A172 (cell line): ENCODE measurements at places on chromosomes 6 and 20. TPM values are rescaled to one million over a fixed set of nuclear protein-coding genes. Genes with fewer than 3 reads are reported as not detected.

Gene BLCAP
- total RNA-seq: 32.0 and 32.3 TPM in 2 replicates

Gene PTCRA
- not detected in 2 replicates for total RNA-seq

GRCh38 chr6:25112322-25112773 lies 166.8 kb upstream of the CARMIL1 start:
- no peak for DNase-seq

DNA sequence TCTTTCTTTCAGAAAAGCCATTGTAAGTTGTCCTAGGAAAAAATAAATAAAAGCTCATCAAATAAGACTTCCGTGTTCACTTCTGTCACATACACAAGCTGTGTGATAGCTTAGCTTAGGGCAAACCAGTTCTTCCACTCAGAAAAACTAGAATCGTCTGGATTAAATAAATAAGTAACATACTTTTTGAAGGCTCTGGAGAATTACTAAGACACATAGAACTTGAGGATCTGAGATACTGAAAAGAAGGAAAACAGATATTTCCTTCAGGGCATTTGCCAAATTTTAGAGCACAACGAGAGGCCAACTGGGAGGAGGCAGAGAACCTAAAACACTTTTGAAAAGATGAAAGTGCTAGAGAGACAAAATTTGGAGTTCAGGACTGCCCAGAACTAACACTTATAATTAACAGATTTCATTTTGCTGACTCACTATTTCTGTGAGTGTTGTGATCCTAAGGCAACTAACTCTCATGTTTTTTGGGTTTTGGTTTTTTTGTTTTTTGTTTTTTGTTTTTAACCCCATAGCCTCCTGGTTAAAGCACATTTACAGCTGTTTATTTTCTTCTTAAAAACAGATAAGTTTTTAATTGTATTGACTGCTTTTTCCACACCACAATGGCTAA lies 38.7 kb upstream of the THEMIS start:
- DNase-seq: no peak

DNA sequence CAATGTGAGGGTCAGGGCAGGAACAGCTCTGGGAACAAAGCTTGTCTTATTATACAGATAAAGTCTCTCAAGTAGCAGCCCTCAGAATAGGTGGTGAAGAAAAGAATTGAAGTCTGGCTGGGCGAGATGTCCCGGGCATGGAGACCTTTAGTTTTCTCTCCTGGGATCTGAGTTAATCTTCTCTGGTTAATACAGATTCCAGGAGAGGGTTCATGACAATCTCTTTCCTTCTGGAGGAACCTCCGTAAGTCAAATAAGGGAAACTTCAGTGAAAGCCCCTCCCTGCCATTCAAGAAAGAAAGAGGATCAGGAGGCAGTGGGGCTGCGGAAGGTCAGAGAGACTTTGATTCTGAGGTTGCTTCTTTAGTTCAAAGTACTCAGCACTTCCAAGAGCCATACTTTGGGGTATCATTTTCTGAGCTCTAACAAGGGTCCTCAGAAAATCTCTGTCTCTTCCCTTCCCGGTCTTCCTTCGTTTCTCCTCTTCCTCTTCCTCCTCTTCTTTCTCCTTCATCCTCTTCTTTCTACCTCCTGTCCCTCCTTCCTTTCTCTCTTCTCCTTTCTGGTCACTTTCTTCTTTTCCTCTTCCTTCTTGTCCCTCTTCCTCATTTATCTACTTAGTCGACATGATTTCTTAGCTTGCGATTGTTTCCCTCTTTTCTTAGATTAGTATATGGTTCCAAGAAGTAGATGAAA lies 4.6 kb upstream of the ZNF184 start:
- DNase-seq: peak; percentile 0

DNA sequence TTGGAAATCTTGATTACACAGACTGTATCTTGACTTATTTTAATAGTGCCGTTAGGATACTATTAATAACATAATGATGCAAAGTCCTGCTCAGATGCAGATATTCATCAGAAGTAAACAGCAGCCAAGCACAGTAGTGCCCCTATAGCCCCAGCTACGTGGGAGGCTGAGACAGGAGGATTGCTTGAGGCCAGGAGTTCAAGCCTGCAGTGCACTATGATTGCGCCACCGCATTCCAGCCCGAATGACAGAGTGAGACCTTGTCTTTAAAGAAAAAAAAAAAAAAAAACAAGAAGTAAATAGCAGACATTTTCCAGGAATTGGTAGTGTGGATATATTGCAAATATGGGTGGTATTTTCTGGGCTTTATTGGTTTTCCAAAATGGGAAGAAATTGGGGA lies 61.8 kb downstream of the TULP4 start:
- no peak for DNase-seq

DNA sequence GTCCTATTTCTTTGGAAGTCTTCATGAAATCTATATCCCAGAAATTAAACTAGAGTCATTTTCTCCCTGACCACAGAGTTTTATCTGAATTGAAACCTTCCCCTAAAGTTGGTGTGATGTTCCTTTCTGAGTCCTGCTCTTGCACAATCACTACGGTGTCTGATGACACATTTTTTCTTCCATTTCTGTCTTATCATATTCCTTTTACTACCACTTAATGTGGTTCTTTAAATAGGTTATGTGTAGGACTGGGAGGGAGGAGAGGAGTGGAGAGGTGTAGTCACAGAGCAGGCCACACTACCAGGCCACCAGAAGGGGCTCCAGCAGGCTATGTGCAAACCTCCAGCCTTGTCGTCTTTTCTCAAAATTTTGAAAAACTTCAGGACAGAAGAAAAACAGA lies 39.7 kb upstream of the ATXN1 start:
- DNase-seq: no peak

GRCh38 chr6:142914369-142914768 lies 30.6 kb downstream of the HIVEP2 start:
- DNase-seq: no peak

DNA sequence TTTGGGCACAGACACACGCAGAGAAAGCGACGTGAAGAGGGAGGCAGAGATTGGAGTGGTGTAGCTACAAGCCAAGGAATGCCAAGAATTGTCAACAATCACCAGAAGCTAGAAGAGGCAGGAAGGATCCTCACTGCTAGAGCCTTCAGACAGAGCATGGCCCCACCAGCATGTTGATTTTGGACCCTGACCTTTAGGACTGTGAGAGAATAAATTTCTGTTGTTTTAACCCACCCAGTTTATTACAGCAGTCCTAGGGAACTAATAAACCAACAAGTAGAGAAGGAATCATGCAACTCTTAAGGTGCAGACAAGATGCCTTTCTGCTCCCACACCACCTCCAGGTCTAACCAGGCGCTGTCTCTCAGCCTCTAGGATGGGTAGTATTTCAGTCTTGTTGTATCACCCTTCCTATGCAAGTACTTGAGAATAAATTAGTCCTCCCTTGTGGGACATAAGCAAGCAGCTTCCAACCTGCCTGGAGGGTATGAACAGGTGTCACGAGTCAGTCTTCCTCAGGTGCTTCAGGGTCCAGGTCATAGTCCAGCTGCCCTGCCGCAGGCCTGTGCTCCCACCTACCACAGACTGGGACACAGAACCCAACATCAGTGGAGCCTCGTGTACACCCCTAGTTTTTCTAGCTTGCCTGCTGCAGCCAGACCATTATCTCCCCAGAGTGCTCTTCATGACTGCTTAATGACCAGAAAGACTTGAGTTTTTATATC lies 46.4 kb upstream of the CCN2 start:
- DNase-seq: no peak

Gene CRISP3
- total RNA-seq: not detected in 2 replicates
